ENCODE measurements at places on chromosomes 12 and 14.

GRCh38 chr12:40313928-40314327 lies 89.1 kb downstream of the LRRK2 start:
- no peak for DNase-seq

DNA sequence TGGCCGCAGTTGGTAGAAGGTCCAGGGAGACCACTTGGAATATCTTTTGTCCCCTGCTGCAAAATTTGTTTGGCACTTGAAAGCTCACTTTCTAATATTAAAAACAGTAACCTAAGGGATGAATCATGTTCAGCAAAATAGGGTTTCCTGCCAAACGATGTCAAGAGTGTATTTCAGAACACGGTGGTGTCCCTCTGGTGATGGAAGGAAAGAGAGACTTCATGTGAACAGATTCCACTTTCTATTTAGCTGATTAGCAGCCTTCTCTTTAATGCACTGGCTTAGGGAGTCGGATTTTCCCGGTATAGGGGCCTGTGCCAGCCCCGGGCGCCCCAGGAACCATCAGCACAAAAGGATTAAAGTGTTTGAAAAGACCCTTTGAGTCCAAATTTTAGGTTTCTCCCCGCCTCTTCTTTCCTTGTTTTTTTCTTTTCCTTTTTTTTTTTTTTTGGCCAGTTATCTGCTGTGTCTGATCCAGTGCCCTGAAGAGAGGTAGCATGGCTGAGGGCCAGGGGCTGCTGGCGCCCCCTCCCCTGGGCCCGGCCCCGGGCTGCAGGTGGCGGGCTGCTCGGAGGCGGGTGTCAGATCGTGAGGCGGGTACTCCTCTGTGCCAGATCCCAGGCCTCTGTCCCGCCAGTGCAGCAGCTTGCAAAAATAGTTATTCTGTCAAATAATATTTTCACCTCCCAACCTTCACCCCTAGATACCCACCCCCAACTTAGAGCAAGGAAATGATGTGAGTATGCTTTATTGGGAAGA lies 88.3 kb downstream of the TESC start:
- DNase-seq: no peak

DNA sequence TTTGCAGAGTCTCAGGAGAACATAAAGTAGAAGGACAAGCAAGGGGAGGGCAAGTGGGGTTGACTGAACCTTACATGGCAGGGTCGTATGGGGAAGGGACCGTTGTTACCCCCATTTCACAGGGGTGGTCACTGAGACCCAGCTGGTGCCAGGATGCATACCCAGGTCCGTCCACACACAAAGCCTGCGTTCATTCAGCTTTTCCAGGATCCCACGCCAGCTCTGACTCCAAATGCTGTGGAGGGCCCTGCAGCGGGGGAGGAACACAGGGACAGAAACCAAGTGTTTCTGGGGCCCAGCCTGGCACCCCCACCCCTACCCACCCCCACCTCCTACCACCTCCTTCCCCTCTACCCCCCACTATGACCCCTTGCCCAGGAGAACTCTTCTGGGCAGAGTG lies 16.5 kb upstream of the CHGA start:
- no peak for DNase-seq

- no peak for DNase-seq
Measured at GRCh38 chr14:61557854-61558253, 137.5 kb upstream of the HIF1A start.

GRCh38 chr14:72535485-72535884 lies 358.4 kb downstream of the DPF3 start:
- DNase-seq: no peak

DNA sequence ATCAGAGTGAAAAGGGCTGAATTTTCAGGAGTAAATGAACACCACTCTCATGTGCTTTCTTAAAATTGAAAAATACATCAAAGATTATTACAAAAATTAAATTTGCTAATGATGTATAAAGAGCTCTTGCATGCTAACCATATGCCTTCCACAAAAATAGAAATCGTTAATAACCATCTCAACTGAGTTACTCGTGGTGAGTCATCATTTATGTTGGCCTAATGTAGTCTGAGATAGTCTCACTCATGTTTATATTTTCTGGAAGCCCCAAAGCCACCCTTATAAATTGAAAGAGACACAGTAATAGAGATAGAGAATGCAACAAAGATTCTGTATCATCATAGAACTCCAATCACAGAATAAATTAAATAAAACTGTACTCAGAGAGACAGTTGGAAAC lies 131.2 kb downstream of the KCNH5 start:
- no peak for DNase-seq

All from AG09309 (cell line).